ENCODE measurements at places on chromosomes 5 and 9.

GRCh38 chr5:1208743-1209488 lies 7.5 kb downstream of the SLC6A19 start:
- no peak for DNase-seq

GRCh38 chr9:37466037-37466709 lies 923 bp upstream of the ZBTB5 start:
- DNase-seq, result peak; percentile 22

GRCh38 chr5:140010798-140011197 lies 32.3 kb downstream of the NRG2 start:
- DNase-seq, result no peak

GRCh38 chr5:142521706-142522105 lies 164.2 kb downstream of the FGF1 start:
- no peak for DNase-seq

DNA sequence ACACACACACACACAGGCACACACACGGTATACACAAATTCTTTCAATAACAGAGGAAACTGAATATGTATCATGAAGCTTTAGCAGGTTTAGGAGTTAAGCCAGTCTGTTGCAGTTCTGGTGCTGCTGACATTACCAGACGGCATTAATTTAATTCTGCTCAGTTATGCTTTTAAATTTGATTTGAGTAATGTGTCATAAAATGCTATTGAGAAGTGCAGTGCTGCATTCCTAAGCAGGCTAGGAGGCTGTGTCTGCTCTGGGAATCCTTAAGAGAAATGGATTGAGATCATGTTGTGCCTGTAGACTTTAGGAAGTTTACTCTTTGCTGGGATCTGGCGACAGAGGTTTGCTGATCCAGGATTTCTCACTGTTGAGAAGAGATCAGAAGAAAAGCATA lies 733.8 kb downstream of the BRINP1 start:
- no peak for DNase-seq

DNA sequence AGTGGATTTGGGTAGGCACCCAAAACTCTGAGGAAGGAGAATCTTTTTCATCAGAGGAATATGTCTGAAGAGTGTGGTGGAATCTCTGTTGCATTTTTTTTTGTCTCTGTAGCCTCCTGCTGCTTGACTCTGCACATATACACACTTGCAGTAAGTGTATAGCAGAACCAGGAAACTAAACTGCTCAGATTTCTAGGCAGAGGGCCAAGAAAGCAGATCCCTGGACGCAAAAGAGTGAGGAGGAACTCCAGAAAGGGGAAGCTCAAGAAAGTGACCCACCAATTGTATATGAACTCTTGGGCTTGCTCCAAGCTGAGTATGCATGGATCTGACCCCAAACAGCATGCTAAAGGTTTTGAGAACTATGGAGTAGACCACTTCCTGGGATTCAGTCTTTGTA lies 181.8 kb downstream of the GADD45G start:
- DNase-seq, result no peak

GRCh38 chr5:173887610-173888472 lies at the start of gene CPEB4:
Gene CPEB4 (plus strand): TSS chr5:173888349. CDS start chr5:173889734, 1,385 bp downstream.
- peak; percentile 96 for DNase-seq

- DNase-seq, result no peak
These were observed 262.9 kb downstream of the ARRDC3 start for GRCh38 chr5:91119981-91120850.

- no peak for DNase-seq
These were observed 160.9 kb upstream of the LHFPL2 start for GRCh38 chr5:78809444-78809843.

- DNase-seq, result no peak
These were observed 47.5 kb downstream of the UIMC1 start for GRCh38 chr5:176959051-176959450.

DNA sequence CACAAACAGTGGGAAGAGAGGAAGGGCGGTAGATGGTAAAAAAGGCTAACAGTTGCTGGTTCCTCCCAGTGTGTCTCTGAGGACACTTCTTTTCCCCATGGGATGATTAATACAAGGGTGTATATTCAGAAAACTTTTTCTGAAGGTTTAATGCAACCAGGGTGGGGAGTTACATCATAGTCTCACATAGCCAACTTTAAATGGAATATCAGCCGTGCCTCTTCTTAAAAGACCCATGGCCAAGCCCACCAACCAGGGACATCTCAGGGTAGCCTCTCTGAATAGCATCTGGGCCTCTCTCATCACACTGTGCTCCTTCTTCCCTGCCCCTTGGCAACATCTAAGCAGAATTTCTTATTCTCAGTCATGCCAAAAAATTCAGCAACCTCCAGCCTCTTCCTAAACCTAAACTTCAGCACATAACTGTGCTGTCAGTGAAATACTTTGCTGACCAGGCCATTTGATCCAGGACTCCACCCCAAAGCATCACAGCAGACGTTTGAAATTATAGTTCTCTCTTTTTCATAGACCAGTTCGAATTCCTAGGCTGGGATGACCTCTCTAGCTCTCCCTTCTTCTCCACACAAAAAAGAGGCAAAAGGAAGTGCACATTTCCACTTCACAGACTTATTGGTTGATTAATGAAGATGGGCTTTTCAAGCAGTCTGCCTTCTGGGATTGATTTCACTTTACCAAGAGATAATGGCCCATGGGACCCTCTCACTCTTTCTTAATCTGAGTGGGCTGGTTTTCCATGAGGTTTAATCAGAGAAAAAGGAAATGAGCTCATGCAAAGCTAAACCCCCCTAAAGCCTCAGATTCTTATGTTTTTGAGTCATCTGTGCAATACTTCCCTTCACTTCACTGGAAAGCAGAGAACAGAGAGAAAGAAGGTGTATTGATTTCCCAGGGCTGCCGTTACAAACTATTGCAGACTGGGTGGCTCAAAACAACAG lies 85.1 kb upstream of the RAI14 start:
- no peak for DNase-seq

DNA sequence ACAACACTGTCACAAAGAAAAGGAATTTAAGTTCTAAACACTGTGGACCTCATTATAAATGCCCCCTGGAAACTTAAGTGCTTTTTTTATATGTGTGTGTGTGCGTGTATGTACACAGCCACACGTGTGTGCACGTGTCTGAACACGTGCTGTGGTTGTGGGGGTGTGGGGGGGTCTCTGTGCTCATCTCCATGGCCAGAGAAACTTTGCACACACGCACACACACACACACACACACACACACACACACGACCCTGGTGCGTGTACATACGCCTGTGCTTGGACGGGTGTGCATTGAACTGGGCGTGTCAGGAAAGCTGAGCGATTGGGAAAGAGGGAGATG lies 27.9 kb downstream of the AMBP start:
- no peak for DNase-seq

DNA sequence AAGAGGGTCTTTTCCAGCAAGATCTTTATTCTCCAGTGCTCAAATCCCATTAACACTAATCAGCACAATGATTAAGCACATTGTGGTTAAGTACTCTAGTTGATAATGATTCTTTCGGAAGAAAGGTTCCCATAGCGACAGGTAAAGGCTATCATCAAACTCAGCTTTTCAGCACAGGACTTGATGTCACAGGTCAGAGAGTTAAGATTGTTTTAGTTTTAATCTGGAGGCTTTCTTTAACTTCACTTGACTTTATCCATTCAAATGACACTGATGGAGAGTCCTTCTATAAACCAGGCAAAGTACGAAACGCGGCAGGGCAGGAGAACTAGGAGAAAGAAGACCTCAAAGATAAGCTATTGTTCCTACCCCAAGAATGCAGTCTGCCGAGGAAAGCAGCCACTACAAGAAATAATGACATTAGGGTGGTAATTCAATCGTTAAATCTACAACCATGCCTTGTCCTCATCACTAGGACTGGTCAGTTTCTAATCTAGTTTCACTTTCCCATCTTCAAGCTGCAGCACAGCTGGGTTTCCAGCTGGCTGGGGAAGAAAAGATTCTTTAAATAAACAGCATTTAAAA lies 4.6 kb downstream of the NRG2 start:
- DNase-seq, result no peak

GRCh38 chr9:112540800-112541199 lies 54.2 kb downstream of the KIAA1958 start:
- DNase-seq, result no peak

GRCh38 chr9:36898431-36899020 lies 135.5 kb downstream of the PAX5 start:
- no peak for DNase-seq

- DNase-seq, result no peak
These were observed 92.6 kb downstream of the PAX5 start for GRCh38 chr9:36941441-36941840.

- DNase-seq, result no peak
These were observed 5.5 kb downstream of the COMMD10 start for GRCh38 chr5:116090302-116090701.

DNA sequence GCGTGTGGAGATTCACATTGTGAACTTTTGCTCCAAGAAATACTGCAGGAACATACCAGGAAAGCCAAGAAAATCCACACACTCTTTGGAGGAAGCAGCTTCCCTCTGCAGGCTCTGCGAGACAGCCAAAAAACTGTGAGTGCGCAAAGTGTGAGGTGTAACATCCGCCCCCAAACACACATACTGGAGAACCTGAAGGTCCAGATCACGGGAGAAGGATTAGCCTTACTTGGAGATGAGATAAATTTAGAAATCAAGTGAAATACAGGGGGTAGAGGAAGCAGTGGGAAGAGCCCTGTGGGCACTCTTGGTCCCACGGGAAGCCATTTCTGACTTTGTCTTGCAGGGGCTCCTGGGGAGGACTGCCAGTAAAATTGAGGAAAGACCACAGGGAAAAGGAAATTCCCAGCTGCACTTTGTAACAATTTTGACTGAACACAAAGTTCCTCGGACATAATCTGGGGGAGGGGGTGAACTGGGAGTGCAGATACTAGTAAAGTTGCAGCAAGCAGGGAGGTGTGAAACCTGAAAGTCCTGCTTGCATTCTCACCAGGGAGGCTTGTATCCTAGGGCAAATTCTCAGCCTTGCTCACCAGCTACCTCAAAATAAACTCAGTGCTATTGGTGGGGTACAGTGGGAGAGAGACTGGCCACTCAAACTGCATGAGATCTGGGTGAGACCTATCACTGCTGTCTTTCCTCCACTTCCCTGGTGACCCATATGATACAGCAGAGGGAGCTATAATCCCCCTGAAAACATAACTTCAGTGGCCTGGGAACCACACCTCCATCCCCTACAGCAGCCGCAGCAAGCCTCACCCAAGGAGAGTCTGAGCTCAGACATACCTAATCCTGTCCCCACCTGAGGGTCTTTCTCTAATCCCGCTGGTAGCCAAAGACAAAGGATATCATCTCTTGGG lies 109.1 kb downstream of the ALDH1A1 start:
- no peak for DNase-seq

DNA sequence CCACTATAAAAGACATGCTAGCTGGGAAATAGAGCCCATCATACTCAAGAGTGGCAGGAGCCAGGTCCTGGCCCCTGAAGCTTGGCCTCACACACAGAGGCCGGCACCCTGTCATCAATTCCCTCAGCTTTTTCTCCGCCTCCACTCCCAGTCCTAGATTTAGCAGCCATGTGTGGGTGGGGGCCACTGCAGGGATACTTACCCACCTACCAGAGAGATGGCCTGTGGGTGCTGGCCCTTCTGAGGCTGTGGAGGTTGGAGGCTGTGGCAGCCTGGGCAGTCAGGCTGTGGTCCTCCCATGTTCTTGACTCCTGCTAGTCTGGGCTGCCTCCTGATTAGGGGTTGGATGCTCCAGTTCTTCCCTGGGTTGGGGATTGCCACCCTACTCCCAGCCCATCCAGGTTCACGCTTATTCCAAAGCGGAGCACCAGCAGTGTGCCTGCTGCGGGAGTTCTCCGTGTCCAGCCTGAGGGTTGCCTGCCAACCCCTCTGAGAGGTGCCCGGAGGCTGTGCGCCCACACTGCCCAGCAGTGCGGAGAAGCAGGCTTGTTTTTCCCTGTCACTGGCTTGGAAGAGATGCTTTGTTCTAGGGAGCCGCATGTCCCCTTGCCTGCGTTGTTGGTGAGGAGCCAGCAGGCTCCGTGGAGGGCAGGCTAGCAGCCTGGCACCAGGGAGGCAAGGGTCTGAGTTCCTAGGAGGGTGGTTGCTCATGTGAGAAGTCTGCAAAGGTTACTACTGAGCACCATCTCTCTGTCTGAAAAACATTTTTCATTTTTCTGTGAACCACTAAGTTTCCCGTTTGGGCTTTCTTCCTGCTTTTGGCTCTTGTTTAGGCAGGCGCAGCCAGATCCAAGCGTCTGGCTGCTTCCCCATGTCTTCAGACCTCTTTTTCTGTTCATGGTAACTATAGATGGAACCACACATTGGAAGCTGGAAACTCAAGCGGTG lies 7.5 kb downstream of the SLC22A5 start:
- no peak for DNase-seq

GRCh38 chr5:84685121-84685894 lies 300.6 kb upstream of the EDIL3 start:
- DNase-seq, result no peak

DNA sequence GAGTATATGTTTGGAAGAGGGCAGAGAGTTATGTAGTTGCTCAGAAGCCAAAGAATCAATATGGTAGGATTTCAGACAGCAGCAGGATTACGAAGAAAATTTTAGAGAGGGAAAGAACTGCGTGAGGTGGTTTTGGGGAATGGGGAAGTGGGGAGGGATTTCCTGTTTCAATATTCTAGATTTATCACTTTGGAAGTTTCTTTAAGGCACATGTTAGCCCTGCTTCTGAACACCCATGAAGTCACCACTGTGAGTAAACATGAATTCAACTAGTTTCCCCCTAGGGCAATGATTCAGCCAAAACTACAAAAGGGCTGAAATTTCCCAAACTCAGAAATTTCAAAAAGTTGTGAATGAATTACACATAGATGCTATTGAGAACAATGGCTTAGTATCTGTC lies 132.2 kb downstream of the EBF1 start:
- no peak for DNase-seq

GRCh38 chr5:7391814-7392692 lies 3.9 kb upstream of the ADCY2 start:
- no peak for DNase-seq

DNA sequence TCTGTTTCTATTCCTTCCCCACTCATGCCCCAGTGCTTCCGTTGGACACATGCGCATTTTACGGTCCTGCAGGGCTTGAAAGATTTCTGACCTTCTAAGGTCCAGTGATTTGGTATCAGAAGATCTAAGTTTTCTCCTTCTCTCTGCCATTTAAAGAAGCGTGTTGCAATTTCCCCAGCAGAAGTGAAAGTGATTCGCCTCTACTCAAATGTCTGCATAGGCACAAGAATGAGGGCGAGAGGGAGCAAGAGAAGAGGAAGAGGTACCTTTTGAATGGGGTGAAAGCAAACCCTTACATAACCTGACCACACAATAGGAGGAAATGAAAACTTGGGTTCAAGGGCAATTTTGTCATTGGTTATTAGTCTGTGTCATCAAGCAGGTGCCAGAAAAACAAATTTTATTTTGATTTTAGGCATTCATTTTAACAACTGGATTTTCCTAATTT lies 31.7 kb upstream of the NR3C1 start:
- DNase-seq, result no peak

All from activated CD4-positive, alpha-beta T cell treated with anti-CD3 and anti-CD28 coated beads for 1 hour (primary cell).